ENCODE measurements at places on chromosomes 7 and 10.

DNA sequence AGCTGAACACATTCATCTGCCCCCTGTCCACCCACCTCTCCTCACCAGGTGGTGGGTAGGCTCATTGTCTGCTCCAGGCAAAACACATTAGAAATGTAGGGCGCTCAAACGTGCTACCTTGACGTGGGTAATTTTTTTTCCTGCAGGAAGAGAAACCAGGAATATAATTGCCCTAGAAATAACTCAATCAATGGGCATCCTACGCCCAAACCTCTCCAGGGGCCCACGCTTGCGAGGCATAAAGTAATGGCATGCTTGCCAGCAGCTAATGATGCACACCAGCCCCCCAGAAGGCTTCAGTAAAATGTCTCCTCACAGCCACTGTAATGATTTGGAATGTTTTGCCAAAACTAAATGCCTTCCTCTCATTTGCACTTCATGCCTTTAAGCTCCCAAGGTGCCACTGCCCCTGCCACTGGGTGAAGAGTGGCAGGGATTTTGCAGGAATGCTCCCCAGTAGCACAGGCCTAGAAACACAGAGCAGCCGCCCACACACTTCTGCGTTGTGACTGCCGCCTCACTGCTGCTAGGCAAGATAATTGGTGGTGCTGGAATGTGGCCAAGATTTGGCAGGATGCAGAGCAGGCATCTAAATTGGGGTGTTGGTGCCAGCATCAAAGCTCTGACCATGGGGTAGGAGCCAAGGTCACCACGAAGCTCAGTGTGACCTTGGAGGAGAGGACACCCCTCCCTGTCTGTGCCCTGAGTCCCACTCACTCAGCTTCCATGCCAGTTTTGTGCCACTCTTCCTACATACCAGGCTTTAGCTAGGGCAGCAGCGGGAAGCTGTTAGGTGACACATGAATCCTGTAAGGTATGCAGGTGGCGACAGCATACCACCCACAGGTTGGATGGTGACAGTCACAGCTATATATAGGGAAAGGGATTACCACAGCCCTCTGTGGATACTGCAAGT, 48.7 kb upstream of the PPP1R3C start:
- DNase-seq: peak; percentile 47

DNA sequence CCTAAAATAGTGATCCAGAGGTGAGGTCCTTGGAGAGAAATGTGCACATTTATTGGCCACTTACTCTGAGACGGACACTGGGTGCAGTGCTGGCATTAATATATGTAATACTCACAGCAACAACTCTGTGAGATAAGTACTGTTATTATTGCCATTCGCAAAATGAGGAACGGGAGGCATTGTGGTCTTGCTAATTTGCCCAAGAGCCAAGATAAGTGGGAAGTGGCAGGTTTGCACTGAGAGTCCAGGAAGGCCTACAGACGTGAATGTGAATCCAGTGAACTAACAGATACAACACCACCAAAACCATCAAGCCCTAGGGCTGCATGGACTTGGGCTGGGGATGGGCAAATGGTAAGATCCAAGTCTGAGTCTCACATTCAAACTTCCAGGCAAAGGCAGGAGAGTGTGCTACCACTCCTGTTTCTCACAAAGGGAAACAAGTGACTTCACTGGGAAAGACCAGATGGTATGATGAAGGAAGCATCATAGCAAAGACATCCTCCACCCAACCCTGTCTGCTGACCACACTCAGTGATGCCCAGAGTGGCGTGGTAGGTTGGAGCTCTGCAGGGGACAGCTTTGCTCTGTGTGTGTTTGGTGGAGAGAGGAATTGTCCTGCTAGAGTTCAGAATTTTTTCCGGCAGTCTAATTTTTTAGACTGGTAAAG, 19.2 kb downstream of the TMEM273 start:
- DNase-seq: no peak

DNA sequence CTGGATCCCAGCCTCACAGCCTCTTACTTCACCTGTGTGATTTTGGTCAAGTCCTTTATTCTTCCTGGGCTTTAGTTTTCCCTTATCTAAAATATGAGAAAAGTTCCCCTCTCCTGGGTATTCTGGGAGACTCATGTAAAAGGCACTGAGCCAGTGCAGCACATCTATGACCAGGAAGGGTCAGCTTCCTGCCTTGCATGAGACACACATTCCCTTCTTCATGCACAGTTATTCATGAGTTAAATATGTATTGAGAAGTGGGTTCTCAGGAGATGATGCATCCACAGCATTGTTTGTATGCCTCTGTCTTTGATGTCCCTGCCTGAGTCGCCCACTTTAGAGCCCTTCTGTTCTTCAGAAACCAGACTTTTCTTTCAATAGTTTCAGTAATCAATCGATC, 33.3 kb downstream of the EGFR start:
- DNase-seq: peak; percentile 75

GRCh38 chr7:76506081-76506440, 4.3 kb upstream of the UPK3B start:
- DNase-seq: no peak

- no peak for DNase-seq
These were observed 91.9 kb upstream of the PRKCQ start for GRCh38 chr10:6671976-6672375.

DNA sequence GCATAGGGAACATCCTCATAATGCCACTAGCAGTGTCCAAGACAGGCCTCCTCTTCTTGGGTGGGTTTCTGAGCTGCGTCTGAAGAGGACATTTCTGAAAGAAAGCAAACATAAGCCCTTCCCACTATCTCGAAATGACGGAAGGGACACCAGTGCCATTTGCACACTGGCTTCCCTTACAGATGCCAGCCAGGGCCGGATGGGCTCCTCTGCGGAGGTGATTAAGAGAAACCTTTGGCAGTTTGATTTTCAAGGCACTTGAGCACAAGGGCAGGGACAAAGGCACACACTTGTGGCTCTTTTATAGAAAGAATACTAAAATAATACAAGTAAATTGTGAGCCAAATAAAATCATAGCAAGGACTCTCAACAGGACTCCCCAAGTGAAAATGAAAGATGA, 106.6 kb upstream of the CELF2 start:
- DNase-seq: no peak

DNA sequence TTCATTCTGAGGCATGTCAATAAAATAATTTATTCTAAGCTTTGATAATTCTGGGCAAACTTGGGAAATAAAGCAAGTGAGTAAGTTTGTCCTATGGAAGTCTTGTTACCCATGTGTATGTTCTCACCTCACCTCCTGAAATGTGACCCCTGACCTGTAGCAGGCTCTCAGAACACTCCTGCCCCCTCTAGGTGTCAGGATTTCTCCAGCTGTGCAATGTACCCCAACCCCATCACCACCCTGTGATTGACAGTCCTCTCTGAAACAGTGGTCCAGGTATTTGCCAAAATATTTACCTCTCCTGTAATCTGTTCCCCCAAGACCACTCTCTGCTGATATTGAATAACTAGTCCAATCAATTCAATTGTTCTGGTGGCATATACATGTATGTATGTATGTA, 122.6 kb upstream of the PTER start:
- no peak for DNase-seq

DNA sequence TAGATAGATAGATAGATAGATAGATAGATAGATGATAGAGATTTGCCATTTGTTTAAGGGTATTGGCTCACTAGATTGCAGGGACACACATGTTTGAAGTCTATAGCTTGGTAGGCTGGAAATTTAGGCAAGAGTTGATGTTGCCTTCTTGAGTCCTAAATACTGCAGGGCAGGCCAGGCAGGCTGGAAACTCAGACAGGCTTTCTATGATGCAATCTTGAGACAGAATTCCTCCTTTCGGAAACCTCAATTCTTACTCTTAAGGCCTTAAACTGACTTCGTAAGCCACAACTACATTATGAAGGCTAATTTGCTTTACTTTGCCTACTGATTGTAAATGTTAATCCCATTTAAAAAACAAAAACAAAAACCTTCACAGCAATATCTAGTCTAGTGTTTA, 322.9 kb upstream of the AKR1E2 start:
- no peak for DNase-seq

DNA sequence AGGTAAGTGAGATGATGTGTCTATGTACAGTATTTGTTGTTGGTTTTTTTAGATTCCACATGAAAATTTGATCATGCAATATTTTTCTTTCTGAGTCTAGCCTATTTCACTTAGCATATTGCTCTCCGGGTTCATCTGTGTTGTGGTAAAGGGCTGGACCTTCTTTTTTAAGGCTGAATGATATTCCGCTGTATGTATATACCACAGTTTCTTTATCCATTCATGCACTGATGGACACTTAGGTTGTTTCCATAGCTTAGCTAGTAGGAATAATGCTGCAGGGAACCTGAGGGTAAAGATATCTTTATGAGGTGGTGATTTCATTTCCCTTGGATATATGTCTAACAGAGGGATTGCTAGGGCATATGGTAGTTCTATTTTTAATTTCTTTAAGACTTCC, 80.8 kb downstream of the FAM107B start:
- no peak for DNase-seq

DNA sequence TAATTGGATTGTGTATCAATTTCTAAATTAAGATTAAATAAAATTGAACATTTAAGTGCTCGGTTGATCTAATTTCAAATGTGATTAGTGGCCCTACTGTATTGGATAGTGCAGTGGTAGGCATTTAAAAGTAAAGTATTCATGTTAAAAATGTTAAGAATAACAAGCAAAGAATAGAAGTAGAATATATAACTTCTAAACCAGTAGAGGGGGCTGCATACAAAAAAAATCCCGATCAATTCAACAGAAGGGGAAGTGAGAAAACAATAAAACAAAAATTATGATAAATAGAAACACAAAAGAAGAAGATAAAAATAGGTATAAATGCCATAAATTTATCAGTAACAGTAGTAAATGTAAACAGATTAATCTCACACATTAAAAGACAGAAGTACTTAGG, 24.9 kb upstream of the WDFY4 start:
- no peak for DNase-seq

GRCh38 chr10:74973741-74974392, 137.6 kb upstream of the SAMD8 start:
- DNase-seq: no peak

- DNase-seq: peak; percentile 90
These were observed 9.2 kb downstream of the ITPRIP start for GRCh38 chr10:104328896-104329710.

DNA sequence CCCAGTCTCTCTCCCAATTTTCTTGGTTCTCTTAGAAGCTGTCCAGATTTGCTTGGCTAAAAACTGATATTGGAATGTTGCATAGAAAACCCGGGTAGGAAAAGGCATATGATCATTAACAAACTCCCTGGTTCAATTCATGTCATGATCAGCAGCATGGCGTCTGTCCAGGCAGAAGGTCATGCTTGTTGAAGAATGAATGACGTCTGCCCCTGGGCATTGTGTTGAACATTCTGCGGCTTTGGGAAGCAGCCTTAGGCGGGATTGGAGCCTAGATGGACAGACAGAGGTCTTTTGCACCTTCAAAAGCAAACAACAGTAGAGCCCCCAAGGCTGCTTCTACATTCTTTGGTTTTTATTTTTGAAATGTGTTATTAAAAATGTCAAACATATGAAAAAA, 7.7 kb upstream of the MINDY3 start:
- no peak for DNase-seq
